GM12865 (cell line): ENCODE measurements at places on chromosomes 5 and 9.

DNA sequence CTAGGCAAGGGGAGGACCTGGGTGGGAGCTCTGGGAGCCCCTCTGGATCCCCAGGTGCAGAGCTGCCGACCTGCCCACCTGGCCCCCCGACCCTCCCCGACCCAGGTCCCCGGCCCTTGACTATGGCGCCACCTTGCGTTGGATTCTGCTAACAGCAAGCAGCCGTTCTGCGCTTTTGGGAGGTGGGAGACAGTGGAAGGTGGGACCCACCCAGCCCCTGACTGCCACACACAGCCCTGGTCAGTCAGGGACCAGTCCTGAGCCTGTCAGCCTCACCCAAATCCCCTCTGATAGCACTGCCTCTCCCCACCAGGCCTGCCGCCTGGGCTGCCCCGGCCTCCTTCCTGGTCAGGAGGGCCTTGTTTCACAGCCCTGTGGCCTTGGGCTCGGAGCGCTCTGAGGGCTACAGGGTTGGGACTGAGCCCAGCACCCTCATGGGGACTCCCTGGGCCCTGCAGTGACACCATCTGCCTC, 77.9 kb downstream of the HMCN2 start:
- no peak for DNase-seq

GRCh38 chr5:135547590-135548254, 12.0 kb upstream of the NEUROG1 start:
- no peak for DNase-seq

DNA sequence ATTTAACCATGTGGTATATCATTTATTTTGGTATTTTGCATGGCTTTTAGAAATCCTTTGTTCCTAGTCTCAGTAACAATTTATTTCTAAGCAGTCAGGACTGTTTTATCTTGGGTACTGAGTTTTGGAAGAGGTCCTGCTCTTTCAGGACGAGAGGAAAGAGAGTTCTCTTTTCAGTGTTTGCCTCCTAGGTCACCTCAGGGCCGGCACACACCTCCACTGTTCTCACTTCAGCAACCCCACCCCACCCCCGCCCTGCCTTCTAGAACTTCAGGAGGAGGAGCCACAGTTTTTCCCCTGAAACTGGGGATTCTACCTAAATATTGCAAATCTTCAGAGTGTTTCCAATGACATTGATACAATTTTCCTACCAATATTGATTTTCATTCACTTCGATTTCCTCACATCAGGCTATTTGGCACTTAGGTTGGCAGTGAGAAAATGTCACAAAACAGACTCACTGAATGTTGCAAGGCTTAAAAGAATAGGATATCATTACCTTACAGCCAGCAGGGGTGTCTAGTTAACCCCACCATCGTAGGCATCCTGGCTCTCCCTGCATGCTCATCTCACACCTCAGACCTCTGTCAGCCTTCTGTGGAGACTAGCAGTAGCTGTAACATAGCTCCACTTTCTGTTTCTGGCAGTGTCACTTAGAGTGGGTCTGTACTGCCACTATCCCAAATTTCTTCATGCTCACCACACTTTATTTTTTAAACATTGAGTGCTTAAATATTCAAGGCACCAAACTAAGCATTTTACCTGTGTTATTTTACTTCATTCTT, 5.4 kb downstream of the IGIP start:
- DNase-seq, result no peak

- DNase-seq, result peak; percentile 9
These were observed 14.2 kb downstream of the NDUFAF2 start for GRCh38 chr5:60959156-60959555.

- no peak for DNase-seq
These were observed 397.3 kb upstream of the KLF4 start for GRCh38 chr9:107886826-107887225.

- DNase-seq, result peak; percentile 29
These were observed 9.3 kb upstream of the WWC1 start for GRCh38 chr5:168282120-168282519.

GRCh38 chr5:32298059-32298415, 14.7 kb downstream of the MTMR12 start:
- peak; percentile 41 for DNase-seq
